Muscle of back (tissue), 13 donors: ENCODE measurements at places on chromosomes 3 and 15.

- no peak for DNase-seq
These were observed 14.8 kb upstream of the SKIC8 start for GRCh38 chr15:78314181-78314581.

DNA sequence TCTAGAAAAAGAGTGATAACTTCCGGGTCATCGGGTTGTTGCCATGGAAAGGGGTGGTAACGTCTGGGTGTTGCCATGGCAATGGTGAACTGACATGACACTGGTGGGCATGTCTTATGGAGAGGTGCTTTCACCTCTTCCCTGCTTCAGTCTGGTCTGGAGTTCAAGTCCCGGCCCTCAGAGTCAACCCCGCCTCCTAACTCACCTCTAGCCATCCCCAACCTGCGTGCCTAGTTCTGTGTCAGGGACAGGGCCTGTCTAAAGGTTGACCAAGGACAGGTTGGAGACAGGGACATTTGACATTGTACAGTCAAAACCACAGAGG, 96.0 kb downstream of the LSM3 start:
- no peak for DNase-seq

DNA sequence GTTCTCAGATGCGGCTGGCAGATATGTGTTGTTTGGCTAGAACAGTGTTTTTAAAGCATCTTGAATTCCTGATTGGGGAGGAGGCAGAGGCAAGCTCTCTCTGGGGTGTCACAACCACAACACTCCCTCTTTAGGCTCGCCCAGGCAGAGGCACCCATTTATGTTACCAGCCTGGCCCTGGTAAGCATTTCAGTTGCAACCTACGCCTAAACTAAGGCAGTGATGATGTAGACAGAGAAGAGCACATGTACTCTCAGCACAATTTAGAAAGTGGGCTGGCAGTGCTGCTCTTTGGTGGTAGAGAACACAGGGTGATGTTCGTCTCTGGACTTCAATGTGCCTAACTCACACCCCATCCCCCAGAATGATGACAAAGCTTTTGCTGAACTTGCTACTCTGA, 41.2 kb upstream of the TJP1 start:
- DNase-seq = no peak

- DNase-seq = no peak
These were observed 72.3 kb downstream of the TAMM41 start for GRCh38 chr3:11774296-11774877.

DNA sequence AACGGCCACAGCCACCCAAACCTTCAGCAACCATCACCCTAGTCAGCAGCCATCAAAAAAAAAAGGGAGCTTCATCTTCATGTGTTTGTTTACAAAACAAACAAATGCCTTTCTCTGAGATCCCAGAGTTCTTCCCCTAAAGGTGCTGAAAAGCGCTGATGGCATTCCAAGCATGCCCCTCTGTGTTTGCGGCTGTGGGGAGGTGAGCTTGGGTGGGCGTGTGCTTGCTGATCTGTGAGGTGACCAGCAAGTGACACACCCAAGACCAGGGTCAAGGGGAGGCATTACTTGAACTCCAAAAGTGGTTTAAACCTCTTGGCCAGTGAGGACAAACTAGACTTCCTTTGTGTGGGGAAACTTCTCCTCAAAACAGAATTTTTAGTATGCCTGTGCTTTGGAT, 81.5 kb downstream of the DHX36 start:
- DNase-seq = no peak
